ENCODE measurements at places on chromosomes 13 and 19.

- H3K27me3 ChIP-seq = no peaks in the 10 kb centered on the region
- peaks cover 11% of the 10 kb centered on the region for H3K4me1 ChIP-seq
- no peaks in the 10 kb centered on the region for H3K36me3 ChIP-seq
- no peak overlapping the region for H3K4me3 ChIP-seq
These were observed 26.2 kb downstream of the INSR start for GRCh38 chr19:7267792-7268704.

- H3K27ac ChIP-seq = no peak overlapping the region
- H3K4me3 ChIP-seq = no peak overlapping the region
- no peaks in the 10 kb centered on the region for H3K4me1 ChIP-seq
- peaks cover 4% of the 10 kb centered on the region for H3K27me3 ChIP-seq
- no peak for DNase-seq
- no peaks in the 10 kb centered on the region for H3K36me3 ChIP-seq
These were observed 12.8 kb upstream of the TOMM40 start for GRCh38 chr19:44878120-44878865.

DNA sequence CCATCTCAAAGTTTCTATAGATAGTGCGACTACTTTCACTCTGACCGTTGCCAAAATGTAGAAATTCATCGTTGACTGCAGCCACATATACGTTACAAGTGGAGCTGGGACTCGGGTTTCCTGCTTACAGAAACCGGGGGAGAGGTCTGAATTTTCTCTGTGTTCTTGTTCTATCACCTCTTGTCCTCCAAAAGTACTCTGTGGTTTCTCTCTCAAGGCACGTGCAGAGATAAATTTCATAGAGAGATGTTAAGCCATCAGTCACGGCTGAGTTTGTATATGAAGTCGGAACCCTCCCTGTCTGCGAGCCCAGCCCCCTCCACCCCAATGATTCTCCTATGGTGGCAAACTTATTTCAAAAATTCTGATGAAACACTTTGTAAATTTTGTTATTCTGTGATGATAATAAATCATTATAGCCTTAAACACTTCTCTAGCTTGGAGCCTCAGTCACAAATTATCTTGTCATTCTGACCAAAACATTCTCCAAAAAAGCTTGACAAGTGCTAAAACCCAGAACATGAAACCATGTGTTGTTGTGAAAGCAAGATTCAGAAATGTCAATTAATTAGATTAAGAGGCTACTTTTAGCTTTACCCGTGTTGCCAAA, 87.5 kb downstream of the TSHZ3 start:
- H3K27ac ChIP-seq = no peak overlapping the region
- no peak overlapping the region for H3K4me3 ChIP-seq
- no peaks in the 10 kb centered on the region for H3K4me1 ChIP-seq

DNA sequence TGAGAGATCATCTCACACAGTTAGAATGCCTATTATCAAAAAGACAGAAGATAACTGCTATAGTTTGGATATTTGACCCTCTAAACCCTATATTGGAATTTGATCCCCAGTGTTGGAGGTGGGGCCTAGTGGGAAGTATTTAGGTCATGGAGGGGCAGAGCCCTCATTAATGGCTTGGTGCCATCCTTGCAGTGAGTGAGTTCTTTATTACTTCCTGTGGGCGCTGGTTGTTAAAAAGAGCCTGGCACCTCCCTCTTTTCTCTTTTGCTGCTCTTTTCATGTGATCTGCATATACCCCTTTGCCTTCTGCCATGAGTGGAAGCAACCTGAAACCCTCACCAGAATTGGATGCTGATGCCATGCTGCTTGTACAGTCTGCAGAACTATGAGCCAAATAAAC, 66.8 kb downstream of the TDRD3 start:
- H3K36me3 ChIP-seq = peaks cover 4% of the 10 kb centered on the region
- H3K4me3 ChIP-seq = no peak overlapping the region
- H3K4me1 ChIP-seq = peaks cover 16% of the 10 kb centered on the region
- no peak for DNase-seq
- no peaks in the 10 kb centered on the region for H3K27me3 ChIP-seq

GRCh38 chr13:106756446-106756845, 188.5 kb upstream of the ARGLU1 start:
- H3K4me1 ChIP-seq = no peaks in the 10 kb centered on the region
- no peak for DNase-seq
- no peak overlapping the region for H3K4me3 ChIP-seq
- H3K27me3 ChIP-seq = peaks cover 4% of the 10 kb centered on the region
- no peaks in the 10 kb centered on the region for H3K36me3 ChIP-seq

DNA sequence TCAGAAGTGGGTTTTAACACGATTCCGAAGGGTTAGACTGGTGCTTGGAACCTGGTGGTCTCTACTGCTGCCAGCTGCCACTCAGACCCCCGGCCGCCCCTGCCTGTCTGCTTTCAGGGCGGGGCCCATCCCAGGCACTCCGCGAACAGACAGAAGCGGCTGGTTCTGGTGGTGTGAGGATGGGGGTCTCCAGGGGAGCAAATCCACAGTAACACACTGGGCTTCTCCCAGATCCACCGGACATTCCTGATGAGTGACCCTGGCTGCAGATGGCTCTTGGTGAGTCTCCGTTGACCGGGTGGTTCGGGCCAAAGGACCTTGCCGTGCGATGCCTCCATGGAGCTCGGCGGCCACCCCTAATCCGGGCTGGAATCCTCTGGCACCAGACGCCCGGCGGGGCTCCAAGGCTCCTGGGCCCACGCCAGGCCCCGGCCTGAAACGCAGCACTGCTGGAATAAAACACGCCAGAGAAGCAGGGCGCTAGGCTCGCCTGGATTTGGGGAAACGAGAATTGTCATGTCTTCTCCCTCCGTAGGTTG, 2.1 kb upstream of the PTBP1 start:
- no peak overlapping the region for H3K4me3 ChIP-seq
- no peaks in the 10 kb centered on the region for H3K27me3 ChIP-seq
- H3K36me3 ChIP-seq = peaks cover 9% of the 10 kb centered on the region

GRCh38 chr13:114200399-114200911, 21.4 kb downstream of the CFAP97D2 start:
- H3K27me3 ChIP-seq = no peaks in the 10 kb centered on the region
- peaks cover 8% of the 10 kb centered on the region for H3K4me1 ChIP-seq
- H3K4me3 ChIP-seq = no peak overlapping the region
- no peak for DNase-seq
- H3K27ac ChIP-seq = no peak overlapping the region
- no peaks in the 10 kb centered on the region for H3K36me3 ChIP-seq

DNA sequence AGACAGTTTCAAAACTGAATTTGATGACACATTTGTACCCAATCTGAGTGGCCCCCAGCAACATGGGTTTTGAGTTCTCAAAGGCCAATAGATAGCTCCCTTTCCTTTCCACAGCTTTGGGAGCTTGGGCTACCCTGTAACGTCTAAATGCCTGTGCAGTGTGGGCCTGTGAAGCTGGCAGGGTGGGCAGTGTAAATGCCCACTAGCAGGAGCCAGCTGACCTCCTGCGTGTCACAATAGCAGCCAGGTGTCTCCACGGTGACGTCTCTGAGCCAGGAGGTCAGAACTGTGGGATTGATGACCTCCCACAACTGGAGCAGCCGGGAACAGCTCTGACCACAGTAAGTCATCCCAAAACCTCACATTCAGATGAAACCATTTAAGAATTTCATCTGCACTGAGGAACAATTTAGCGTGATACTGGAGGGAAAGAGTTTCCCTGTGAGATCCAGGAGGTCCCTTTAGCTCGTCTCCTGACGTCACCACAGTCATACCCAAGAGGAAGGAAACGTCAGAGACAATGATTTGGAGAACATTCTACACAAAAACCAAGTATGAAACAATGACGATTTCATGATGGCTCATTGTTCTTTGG, at the start of gene IPO5:
Gene IPO5, plus strand, starts transcription at position 300 of the 595 bp plus-strand sequence. CDS start 23,022 bp downstream, outside the sequence.
- no peak within 1 kb of the TSS for H3K27ac ChIP-seq
- H3K4me3 ChIP-seq = no peak within 1 kb of the TSS
- no peaks in the 10 kb centered on the region for H3K4me1 ChIP-seq
- peaks cover 3% of the 10 kb centered on the region for H3K27me3 ChIP-seq

DNA sequence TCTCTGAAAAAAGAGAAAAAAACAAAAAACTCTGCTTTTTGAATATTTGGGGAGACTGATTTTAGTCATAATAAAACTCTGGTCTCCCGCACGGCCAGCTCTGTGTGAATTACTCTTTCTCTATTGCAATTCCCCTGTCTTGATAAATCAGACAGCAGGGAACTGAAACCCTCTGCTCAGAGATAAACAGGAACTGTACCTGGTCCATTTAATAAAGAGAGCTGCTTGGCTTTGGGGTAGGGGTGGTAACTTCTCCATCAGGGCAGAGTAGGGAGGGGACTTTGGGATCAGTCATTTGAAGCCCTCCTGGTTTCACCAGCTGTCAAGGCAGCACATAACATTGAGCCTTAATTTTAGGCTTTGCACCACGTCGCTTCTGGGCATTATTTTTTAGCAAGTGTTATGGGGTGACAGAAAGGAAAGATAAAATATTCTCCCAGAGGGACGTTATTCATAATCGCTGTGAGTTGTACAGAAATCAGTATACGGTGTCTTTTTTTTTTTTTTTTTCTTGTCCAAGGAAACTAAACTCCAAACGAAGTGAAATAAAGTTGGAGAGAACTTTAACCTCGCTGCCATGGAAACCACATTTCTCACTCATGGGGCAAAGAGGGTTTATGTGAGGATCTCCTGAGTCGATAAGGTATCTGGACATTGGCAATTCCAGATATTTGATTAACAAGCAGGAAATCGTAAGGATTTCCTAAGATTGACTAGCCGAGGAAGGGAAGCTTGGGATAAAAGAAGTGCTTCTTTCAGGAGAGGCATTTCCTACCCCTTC, 99.0 kb upstream of the MRI1 start:
- no peak overlapping the region for H3K4me3 ChIP-seq
- H3K36me3 ChIP-seq = no peaks in the 10 kb centered on the region
- H3K4me1 ChIP-seq = no peaks in the 10 kb centered on the region
- DNase-seq = no peak
- no peaks in the 10 kb centered on the region for H3K27me3 ChIP-seq

DNA sequence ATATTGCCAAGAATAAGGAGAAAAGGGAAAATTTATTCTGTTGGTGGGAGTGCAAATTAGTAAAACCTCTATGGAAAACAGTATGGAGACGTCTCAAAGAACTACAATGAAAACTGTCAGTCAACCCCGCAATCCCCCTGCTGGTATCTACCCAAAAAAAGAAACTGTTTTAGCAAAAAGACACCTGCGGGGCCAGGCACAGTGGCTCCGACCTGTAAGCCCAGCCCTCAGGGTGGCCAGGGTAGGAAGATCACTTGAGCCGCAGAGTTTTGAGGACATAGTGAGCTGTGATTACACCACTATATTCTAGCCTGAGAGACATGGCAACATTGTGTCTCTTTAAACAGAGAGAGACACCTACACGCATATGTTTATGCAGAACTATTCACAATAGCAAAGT, 37.5 kb upstream of the SLITRK1 start:
- no peak for DNase-seq
- H3K27ac ChIP-seq = no peak overlapping the region
- no peaks in the 10 kb centered on the region for H3K27me3 ChIP-seq
- no peaks in the 10 kb centered on the region for H3K36me3 ChIP-seq
- no peaks in the 10 kb centered on the region for H3K4me1 ChIP-seq
- no peak overlapping the region for H3K4me3 ChIP-seq

GRCh38 chr19:56508290-56508778, 679 bp downstream of the ZNF471 start:
- H3K27ac ChIP-seq = no peak overlapping the region
- no peaks in the 10 kb centered on the region for H3K27me3 ChIP-seq
- H3K4me3 ChIP-seq = no peak overlapping the region
- peaks cover 8% of the 10 kb centered on the region for H3K4me1 ChIP-seq
- H3K36me3 ChIP-seq = peaks cover 15% of the 10 kb centered on the region

GRCh38 chr19:15864824-15865223, 33.0 kb downstream of the CYP4F2 start:
- peaks cover 6% of the 10 kb centered on the region for H3K4me1 ChIP-seq
- H3K36me3 ChIP-seq = no peaks in the 10 kb centered on the region
- H3K4me3 ChIP-seq = peak overlapping the region; percentile 34
- peaks cover 6% of the 10 kb centered on the region for H3K27me3 ChIP-seq

DNA sequence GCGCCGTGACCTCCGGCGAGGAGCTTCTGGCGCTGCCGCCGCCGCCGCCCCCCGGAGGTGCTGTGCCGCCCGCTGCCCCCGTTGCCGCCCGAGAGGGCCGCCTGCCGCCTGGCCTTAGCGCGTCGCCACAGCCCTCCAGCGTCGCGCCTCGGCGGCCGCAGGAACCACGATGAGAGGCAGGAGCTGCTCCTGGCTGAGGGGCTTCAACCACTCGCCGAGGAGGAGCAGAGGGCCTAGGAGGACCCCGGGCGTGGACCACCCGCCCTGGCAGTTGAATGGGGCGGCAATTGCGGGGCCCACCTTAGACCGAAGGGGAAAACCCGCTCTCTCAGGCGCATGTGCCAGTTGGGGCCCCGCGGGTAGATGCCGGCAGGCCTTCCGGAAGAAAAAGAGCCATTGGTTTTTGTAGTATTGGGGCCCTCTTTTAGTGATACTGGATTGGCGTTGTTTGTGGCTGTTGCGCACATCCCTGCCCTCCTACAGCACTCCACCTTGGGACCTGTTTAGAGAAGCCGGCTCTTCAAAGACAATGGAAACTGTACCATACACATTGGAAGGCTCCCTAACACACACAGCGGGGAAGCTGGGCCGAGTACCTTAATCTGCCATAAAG, 4.8 kb downstream of the PDX1 start:
- H3K27me3 ChIP-seq = peaks cover 56% of the 10 kb centered on the region
- no peak overlapping the region for H3K4me3 ChIP-seq
- H3K27ac ChIP-seq = no peak overlapping the region
- H3K36me3 ChIP-seq = peaks cover 10% of the 10 kb centered on the region
- H3K4me1 ChIP-seq = peaks cover 14% of the 10 kb centered on the region

DNA sequence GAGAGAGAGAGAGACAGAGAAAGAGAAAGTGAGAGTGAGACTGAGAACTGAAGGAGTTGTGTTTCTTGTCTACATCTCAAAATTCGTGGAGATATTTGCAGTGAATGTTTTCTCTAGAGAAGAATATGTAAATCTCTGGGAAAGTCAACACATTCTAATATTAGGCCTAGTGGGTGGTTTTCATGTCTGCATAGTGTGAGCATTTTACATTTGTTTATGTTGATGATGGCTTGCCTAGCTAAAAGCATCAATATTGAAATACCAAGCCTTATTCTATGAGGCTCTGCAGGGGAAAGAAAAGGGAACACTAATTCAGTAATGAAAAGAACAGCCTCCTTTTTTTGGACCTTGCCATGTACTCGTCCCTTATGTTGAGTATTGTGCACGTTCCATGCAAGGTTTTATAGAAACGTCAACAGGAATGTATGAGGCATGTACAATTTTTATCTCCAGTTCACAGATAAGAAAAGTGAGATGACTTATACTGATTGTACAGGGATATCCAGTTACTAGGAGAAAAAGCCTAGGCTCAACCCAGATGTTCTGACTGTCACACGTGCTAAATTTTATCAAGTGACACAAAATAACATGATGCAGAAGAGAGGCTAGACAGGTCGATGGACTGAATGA, 1288.9 kb upstream of the SLC10A2 start:
- no peaks in the 10 kb centered on the region for H3K4me1 ChIP-seq
- H3K27ac ChIP-seq = no peak overlapping the region
- no peak for DNase-seq
- H3K36me3 ChIP-seq = peaks cover 5% of the 10 kb centered on the region
- no peaks in the 10 kb centered on the region for H3K27me3 ChIP-seq

GRCh38 chr13:51125495-51126226, 14.6 kb upstream of the C13orf42 start:
- no peak for DNase-seq
- no peaks in the 10 kb centered on the region for H3K4me1 ChIP-seq
- H3K27ac ChIP-seq = no peak overlapping the region
- H3K4me3 ChIP-seq = no peak overlapping the region
- peaks cover 34% of the 10 kb centered on the region for H3K27me3 ChIP-seq

GRCh38 chr13:28822151-28822550, 2.0 kb downstream of the MTUS2 start:
- peaks cover 3% of the 10 kb centered on the region for H3K4me1 ChIP-seq
- H3K4me3 ChIP-seq = no peak overlapping the region
- H3K27me3 ChIP-seq = peaks cover 39% of the 10 kb centered on the region
- no peaks in the 10 kb centered on the region for H3K36me3 ChIP-seq

All from natural killer cell treated with Interleukin-12 subunit alpha and Interleukin-12 subunit beta and Interleukin-15 and Interleukin-18, amount 100 ng/mL, for 72 hours (primary cell).